Stimulated activated CD4-positive, alpha-beta T cell treated with anti-CD3 and anti-CD28 coated beads, Interleukin-15, amount 100 ng/mL, for 1 hour (primary cell): ENCODE measurements at places on chromosomes 7 and 10.

DNA sequence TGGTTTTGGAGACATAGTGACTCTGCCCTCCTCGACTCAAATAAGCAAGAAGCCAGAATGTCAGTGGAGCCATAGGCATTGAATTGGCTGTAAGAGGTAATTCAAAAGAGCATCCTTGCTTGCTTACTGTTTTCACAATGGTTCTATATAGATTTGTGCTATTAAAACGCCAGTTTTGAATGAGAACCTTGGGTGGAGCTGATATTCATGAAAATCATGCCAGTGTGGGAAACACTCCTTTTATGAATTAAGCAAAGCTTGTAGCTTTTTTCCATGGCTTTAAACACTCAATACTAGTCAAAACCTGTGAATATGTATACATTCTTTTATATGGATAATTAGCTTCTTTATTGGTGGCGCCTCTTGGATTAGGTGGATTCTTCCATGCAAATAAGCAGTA, 252.5 kb downstream of the SLC25A13 start:
- no peak for DNase-seq

GRCh38 chr10:21899736-21900135, 103.8 kb downstream of the DNAJC1 start:
- no peak for DNase-seq

DNA sequence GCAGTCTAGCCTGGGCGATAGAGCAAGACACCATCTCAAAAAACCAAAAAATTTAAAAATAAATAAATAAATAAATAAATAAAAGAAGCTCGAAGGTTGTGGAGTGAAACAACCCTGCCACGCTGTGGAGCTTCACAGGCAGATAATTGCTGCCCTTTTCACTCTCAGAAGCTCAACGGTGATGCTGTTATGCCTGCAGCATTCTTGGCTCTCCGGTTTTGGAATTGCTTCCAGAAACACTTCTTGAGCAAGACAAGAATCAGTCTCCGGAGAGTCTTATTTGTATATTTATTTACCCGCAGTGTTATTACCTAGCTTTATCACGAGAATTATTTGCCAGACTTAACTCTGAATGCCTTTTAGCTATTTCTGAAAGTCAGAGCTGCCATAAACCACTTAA, 40.5 kb upstream of the UBE2H start:
- DNase-seq: no peak

DNA sequence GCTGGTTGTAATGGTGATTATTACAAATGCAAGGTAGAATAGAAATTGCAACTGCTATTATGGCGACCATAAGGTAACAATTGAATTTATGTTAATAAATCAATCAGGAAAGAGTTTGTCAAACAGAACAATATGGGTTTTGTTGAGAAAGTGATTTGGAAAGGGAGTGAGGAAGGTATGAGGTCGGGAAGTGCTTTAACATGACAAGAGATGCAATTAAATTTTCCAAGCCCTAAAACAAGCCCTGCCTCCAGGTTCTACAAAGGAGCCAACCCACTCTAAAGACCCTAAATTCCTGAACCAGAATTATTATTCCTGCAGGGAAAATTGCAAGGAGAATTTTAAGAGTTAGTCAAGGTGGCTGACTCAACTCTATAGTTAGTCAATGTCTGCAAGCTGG, 363.7 kb downstream of the BMPER start:
- DNase-seq: no peak

DNA sequence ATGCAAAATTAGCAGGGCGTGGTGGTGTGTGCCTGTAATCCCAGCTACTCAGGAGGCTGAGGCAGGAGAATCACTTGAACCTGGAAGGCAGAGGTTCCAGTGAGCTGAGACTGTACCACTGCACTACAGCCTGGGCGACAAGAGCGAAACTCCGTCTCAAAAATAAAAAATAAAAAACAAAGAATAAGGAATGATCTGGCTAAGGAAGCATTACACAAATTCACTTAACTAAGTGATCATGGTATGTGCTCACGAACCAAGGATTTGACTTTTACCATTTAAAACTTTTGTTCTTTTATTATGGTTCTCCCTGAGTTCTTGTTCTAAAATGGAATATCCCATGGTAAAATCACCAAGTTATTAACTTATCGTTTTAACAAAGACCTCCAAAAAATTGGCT, 71.2 kb downstream of the SIRT1 start:
- no peak for DNase-seq

- DNase-seq: no peak
Observed at GRCh38 chr7:68535266-68535665, 1063.0 kb upstream of the AUTS2 start.

- DNase-seq: no peak
Observed at GRCh38 chr7:151686016-151686766, 166.5 kb upstream of the RHEB start.

GRCh38 chr10:75971402-75972211, 540.2 kb downstream of the LRMDA start:
- no peak for DNase-seq

DNA sequence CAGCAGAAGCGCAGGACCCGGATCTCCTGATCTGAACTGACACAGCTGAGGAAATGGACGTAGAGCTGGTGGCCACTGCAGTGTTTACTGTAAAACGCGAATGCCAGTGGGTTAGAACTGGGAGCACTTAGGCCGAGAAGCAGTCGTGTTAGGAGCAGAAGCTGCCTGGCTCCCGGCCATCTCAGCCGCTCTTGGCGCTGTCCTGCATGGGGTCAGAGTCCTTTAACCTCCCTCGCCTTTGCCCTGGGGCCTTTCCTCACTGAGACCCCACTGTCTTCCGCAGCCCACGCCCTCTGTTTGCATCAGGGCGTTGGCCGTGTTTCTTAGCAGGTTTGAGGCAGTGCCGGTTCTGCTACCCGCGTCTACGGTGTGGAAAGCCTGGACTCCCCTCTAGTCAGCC, 24.6 kb downstream of the DYNC2I1 start:
- DNase-seq: no peak

DNA sequence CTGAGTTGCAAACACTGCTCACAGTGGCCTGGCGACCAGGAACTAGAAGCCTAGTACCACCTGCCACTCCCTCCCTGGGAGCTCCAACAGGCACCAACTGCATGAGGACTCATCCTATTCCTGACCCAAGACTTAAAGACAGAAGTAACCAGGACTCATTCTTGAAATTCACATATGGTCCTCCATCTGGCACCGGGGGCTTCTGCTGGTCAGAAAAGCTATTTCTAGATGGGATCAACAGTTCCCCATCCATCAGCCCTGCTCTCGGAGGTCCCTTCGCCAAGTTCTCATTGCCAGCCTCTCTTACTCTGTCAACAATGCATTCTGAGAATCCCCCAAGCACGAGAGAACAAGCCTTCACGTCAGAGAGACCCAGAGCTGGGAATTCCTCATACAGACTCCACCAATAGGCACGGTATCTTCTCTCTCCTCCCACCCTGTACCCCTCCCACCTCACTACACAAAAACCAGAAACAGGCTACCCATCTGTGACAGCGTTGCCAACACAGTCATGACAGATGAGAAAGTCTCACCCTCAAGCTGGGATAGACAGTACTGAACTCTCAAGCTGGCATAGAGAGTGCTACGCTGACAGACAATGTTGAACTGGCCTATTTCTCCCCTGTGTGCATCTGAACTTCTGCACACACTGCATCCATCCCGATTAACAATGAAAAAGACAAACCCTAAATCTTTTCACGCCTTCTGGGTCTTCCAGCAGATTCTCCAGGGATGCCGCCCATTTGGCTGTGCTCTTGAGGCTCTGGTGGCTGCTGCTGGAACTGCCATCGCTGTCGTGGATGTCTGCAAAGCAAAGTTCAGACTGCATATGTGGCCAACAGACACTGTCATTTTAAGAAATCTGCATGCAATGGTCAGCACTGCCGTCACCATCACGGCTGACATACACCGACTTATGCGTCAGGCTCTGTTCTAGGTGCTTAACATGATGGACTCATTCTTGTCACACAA, 15.6 kb downstream of the RGS10 start:
- DNase-seq: no peak

DNA sequence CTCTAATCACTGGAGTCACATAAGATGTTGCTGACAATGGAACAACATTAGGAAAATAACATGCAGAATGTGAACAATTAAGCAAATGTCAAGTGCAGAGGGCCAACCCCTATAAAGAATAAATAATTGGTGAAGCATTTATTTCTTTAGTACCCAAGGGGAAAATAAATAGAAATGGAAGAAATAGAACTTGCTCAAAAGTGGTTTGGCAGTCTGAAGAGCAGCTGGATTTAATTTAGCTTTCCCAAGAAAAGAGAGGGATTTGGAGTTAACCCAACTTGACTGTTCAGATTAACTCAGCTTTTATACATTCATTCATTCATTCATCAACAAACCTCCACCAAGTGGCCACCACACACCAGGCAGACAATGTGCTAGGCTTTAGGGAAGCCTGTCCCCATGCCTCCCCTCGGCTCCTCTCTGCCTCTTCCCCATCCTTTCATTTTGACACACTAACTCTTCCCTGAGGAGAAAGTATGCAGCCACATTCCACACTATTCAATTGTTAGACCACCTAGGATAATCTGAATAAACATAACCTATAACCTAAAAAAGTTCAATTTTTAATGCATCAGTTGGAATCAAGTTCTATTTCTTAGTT, 295.5 kb downstream of the AHR start:
- no peak for DNase-seq

DNA sequence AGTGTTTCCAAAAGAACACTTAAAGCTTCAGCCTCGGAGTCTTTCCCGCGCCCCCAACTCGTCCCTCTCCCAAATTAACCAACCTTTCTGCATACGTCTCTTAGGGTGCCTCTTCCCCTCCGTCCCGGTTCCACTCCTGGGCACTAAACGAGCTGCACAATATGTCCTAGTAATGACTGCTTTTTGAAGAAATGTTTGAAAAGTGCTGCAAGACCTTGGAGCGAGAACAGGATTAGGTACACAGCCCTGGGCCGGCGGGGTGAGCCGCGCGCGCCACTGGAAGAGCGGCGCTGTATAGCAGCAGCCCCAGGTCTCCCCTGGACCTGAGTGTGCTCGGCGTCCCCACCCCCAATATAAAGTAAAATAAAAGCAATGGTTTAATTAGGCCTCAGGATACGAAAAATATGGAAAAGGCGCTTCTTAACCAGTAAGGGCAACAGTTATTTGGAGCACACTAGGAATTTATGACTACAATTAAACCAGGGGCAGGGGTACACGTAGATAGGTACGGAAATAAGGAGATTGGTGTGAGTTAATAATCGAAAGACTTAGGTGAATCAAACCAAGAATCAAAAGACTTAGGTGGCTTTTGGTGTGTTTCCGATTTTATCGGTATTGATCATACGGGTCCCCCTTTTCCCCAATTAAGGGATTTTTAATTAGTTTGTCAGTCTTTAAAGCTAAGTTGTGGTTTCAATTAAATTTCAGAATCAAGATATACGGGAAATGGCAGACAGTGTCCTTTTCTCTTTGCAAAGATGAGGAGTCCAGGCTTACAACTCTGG, 1.9 kb downstream of the TET1 start:
- DNase-seq: no peak

DNA sequence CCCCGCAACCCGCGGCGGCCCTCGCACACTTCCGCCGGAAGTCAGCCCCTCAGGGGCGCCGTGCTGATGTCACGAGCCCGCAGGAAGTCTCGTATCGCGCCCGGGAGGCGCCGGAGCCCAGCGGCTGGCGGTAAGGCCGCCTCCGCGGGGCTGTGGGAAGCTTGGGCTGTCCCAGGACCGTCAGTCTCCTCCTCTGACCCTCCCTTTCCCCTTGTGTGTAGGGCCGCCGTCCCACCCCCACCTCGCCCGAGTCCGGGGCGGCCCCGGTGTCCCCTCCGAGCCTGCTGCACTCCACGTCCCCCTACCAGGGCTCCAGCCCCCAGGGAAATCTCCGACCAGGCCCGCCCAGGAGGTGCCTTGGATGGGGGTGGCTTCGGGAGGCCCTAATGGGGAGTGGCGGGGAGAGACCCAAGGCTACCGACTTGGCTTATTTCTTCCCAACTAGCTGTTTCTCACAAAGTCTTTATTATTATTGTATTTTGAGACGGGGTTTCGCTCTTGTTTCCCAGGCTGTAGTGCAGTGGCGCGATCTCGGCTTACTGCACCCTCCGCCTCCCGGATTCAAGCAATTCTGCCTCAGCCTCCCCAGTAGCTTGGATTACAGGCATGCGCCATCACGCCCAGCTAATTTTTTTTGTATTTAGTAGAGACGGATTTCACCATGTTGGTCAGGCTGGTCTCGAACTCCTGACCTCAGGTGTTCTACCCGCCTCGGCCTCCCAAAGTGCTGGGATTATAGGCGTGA, at the start of gene ZDHHC4:
ZDHHC4 (plus strand) TSS at position 86 of the 745 bp plus-strand sequence. CDS start 3,108 bp downstream, outside the sequence.
- peak; percentile 69 for DNase-seq

DNA sequence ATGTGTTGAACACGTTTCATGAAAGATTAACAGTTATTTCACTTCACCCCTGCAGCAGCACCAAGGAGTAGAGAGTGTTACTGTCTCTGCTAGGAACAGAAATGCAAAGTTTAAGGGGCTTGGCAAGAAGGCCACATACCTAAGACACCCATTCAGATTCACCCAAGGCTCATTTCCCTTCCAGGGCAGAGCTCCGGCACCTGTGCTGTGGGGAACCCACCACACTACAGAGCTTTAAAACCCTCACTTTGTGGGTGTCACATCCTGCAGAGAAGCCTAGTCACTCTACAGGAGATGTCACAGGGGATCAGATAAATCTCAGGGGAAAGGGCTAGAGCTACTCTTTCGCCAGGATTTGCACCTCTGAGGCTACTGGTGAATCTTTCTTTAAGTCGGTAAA, 176.1 kb upstream of the KLF6 start:
- no peak for DNase-seq

- no peak for DNase-seq
Observed at GRCh38 chr7:114979388-114979787, 57.5 kb downstream of the MDFIC start.

- DNase-seq: no peak
Observed at GRCh38 chr10:70430493-70431445, 10.7 kb downstream of the NODAL start.

DNA sequence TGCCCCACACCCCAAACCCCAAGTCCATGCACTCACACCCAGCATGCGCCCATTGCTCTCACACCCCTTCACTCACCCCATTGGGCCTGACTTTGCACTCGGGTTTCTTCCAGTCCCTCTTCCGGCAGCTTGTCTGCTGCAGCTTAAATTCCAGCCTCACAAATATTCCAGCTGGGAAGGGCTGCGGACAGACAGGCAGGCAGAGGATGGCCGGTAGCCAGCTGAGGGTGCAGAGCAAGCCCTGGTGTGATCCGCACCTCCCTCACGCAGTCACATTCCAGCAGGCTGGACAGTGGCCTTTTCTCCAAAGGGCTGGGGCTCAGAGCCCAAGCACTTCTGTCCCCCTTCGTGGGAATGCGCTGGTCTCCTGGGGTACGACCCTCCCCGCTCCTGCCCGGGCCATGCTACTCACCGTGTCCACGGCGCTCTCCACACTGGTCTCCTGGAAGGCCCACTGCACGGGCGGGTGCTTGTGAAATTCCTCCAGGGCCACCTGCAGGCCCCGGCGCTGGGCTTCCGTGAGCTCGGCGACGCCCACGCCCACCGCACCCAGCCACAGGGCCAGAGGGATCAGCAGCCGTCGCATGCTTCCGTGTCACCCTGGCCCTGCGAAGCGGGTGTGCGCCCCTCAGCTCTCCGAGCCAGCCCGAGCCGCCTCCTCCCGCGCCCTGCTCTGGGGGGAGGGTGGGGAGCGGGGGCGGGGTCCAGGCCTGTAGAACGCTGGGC, 1.2 kb downstream of the RARRES2 start:
- DNase-seq: no peak
